ENCODE measurements at places on chromosomes 11 and 22.

GRCh38 chr11:10483174-10483573, 28.1 kb downstream of the AMPD3 start:
- DNase-seq = no peak

- no peak for DNase-seq
These were observed 35.5 kb upstream of the GAB4 start for GRCh38 chr22:17043521-17043920.

- DNase-seq = no peak
These were observed at the start of gene P2RY2 for GRCh38 chr11:73218106-73218829. Gene P2RY2 (plus strand): TSS chr11:73218281. CDS start chr11:73234160, 15,879 bp downstream.

DNA sequence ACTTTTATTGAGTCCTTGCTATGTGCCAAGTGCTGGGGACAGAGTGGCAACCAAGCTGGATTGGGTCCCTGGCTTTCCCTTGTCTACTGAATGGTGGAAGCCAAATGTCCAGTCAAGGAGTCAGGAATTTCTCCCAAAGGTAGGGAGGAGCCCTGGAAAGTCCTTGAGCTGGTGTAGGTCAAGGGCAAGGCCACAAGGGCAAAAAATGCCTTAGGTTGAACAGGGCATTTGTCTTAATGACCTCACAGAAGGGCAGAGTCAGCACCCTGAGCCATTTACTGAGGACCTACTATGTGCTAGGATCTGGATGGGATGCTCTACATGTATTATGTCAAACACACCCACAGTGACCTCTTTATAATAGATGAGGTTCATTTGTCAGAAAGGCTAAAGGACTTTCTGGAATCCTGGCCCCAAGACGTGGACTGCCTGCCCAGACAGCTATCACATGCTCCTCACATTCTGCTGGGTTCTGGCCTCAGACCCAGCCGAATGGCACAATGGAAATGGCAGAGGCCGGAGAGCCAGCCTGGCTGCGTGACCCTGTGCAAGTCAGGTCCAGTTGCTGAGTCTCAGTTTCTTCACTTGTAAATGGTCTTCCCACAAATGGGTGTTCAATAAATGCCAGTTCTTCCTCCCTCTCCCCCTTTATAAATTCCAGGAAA, 17.7 kb downstream of the MOGAT2 start:
- DNase-seq = no peak

GRCh38 chr11:134597452-134597851, 185.4 kb upstream of the B3GAT1 start:
- DNase-seq = no peak

GRCh38 chr11:108871867-108872266, 207.0 kb downstream of the DDX10 start:
- no peak for DNase-seq
